ENCODE measurements at places on chromosomes 3 and 15.

DNA sequence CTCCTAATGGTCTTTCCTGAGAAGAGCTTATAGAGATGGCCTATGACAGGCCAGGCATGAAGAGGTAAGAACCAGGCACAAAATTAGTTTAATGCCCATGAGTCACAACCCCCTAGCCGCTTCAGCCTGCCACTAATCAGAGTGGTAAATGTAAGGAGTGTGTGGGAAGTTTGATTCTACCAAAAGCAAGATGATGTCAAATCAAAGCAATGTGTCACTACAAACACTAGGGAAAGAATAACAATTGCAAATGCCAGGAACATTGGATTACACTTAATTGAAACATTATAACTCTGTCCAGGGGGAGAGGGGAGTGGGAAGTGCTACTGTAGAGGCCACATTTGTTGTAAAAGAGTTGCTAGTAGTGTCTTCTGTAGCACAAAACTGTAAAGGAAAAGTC lies 596.6 kb upstream of the AGTR1 start:
- DNase-seq: no peak

GRCh38 chr3:59381282-59381681 lies 331.5 kb upstream of the CFAP20DC start:
- no peak for DNase-seq

- DNase-seq: no peak
These were observed 103.0 kb upstream of the ARHGEF26 start for GRCh38 chr3:154018100-154018696.

DNA sequence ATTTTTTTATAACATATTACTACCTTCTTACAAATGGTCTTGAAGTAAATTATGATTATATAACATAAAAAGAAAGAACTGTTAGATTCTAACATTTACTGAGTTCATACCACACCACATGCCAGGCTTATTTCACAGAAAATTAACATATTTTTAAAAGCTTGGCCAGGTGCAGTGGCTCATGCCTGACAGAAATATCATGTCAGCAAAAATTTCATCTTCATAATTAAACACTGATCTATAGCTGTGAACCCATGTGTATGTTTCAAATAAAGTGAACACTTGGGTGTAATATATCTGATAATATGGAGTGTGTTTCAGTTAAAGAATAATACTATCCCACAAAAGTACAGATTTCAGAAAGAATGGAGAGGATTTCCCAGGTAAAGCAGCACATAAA lies 296.5 kb downstream of the SI start:
- DNase-seq: no peak

GRCh38 chr3:78041486-78041885 lies 1001.6 kb downstream of the ROBO2 start:
- DNase-seq: peak; percentile 2
